ENCODE measurements at places on chromosomes 16 and 17.

DNA sequence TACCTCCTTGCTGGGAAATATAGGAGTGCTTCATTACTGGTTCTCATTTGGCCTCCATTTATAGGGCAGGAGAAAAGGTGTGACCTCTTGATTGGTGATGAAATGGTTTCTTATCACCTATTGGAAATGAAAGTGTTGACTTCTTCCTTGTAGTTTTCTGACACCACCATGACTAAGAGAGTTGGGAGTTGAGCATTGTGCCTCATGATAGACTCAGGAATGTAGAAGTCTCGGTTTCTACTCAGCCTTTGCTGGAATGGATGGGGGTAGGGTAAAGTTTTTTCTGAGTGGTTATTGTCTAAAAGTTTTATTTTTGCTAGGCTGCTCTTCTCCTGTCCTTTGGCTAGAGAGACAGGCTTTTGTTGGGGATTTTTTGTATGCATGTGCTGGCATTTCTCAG lies 117.4 kb downstream of the PHKB start:
- peak; percentile 37 for DNase-seq

- no peak for DNase-seq
Observed at GRCh38 chr17:12995106-12995895, 22.5 kb downstream of the ELAC2 start.

DNA sequence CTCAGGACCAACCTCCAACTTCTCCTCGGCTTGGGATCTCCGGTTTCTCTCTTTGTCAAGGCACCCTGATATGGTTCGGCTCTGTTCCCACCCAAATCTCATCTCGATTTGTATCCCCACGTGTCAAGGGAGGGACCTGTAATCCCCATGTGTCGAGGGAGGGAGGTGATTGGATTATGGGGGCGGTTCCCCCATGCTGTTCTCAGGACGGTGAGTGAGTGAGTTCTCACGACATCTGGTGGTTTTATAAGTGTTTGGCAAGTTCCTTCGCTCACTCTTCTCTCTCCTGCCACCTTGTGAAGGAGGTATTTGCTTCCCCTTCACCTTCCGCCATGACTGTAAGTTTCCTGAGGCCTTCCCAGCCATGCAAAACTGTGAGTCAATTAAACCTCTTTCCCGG lies 117.9 kb downstream of the SEC14L1 start:
- no peak for DNase-seq

DNA sequence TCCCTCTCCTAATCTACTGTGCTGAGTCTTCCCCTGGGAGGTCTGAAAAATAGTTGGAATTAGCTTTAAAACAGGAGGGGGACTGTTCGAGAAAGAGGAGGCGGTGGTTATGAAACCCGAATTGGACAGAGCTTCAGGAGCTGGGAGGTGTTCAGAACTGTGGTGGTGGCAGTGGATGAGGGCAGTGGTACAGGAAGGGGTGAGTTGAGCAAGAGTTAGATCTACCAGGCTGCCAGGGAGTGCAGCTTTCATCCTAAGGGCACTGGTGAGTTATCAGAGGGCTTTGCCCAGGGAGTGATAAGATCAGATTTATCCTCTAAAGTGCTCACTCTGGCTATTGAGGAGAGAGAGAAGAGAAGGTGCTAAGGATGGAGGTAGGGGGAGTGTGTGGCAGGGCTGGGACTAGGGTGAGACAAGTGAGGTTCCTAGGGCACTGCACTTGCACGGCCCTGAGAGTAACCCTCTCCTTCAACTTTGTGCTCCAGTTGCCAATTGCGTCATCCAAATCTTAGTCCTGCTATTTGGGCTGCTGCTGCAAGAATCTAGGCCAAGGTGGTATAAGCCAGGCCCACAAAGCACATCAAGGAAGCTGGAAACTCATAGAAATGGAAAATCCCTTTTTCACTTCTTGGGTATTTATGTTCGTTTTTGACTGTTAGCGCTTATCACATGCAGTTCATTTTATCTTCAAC lies 540.3 kb downstream of the XYLT1 start:
- no peak for DNase-seq

DNA sequence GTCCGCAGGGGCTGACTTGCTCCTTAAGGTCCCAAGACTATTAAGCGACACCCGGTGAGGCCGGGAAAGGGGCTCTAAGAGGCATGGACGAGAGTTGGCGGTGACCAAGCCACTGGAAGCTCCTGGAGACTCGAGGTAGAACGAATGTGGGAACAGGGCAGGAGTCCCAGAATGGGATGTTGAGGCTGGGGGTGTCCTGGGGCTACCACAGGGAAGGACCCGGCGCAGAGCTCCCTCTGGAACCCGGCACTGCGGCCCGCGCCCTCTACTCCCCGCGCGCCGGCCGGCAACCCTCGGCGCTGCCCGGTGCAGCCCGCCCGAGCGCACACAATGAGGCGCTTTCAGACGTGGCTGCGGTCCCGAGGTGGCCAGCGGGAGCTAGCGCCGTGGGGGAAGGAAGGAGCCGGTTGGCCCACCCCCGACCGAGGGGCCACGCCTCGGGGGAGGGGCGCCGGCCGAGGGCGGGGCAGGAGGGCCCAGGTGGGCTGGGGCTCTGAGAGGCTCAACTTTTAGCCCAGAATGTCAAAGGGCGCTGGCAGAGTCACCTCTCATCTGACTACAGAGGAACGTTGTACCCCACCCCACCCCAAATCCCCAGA lies at the start of gene CHST6:
CHST6 (minus strand) TSS at position 366 of the 599 bp plus-strand sequence. CDS start 15,613 bp downstream, outside the sequence.
- peak; percentile 60 for DNase-seq

GRCh38 chr16:85936816-85937215 lies 37.9 kb downstream of the IRF8 start:
- no peak for DNase-seq

- no peak for DNase-seq
Observed at GRCh38 chr17:35132099-35132498, 10.0 kb downstream of the NLE1 start.

GRCh38 chr16:14129502-14129901 lies 58.4 kb downstream of the MRTFB start:
- no peak for DNase-seq

GRCh38 chr16:65111306-65111705 lies 10.6 kb downstream of the CDH11 start:
- no peak for DNase-seq

DNA sequence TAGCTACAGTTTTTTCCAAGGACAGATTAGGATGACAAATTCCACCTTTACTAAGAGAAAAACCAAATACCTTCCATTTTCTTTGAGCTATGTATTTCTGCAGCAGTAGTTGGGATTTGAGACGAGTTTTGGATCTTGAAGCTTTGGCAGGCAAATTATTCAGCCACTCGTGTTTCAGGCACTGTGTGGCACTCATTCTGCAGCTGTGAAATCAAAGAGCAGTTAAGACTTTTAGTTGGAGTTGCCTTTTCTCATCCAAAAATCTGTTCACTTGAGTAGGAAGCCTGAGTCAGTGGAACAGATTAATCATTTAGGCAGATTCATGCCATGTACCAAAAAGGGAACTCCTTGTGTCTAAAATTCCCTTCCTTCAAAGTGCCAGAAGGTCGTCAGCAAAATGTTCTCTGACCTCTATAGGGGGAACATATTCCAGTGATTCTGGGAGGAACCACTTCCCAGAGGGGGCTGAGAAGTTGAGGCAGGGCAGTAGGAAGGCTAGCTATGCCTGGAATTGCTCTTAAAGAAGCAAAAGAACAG lies 20.1 kb downstream of the ORC6 start:
- DNase-seq: no peak

DNA sequence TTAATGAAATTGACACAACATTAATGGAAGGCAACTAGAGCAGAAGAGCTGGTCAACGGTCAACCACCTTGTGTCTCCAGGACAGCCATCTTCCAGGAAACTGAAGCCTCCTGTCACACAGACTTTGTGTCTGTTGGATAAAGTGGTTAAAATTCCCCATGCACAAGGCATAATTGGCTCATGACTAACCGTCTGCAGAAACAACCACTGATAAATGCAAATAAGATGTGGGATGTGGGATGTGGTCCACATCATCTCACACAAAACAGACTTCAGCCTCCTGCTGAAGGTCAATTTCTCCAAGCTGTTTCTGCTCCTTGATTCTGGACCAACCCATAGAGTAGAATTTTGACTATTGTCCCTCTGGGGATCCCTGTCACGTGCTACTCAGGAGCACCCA lies 26.9 kb upstream of the XYLT1 start:
- DNase-seq: peak; percentile 87

DNA sequence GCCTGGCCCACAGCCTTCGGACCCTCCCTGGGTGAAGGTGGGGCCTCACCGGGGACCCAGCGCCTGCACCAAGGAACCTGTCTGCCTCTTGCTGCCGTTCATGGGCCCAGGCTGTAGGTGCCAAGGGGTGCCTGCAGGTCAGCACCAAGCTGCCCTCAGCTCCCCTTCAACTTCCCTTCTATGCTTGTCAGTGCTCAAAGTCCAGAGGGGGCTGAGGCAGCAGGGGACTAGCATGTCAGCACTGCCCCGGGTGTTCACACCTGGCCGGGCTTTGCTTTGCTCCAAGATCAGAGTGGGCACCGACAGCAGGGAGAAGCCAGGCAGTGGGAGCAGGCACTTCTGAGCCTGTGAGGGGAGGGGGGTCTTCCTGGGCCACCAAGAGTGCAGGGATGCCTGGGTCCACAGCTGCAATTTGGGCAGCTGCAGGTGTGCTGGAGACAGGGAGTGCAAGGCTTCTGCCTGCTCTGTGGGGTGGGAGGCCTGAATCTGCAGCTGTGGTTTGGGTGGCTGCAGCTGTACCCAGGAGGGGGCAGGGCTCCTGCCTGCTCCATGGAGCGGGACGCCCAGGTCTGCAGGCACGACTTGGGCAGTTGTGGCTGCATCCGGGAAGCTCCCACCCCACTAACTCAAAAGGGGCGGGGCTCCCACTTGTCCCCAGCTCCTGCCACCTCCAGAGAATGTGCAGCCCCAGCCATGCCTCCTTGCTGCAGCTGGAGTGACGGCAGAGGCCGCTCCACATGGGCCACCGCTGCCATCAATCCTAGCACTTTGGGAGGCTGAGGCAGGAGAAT lies 27.6 kb upstream of the PRM1 start:
- no peak for DNase-seq

- peak; percentile 23 for DNase-seq
Observed at GRCh38 chr16:83619381-83620150, 188.2 kb upstream of the HSBP1 start.

- DNase-seq: no peak
Observed at GRCh38 chr16:1790611-1791255, 2.8 kb downstream of the IGFALS start.

GRCh38 chr16:28040039-28040438 lies 23.5 kb downstream of the GSG1L start:
- no peak for DNase-seq

- DNase-seq: no peak
Observed at GRCh38 chr17:27824745-27825144, 24.4 kb upstream of the NOS2 start.

All from fibroblast of skin of right biceps (primary cell).